ENCODE measurements at places on chromosomes 5 and 9.

- DNase-seq, result no peak
Observed at GRCh38 chr5:156087577-156088110, 239.3 kb upstream of the SGCD start.

DNA sequence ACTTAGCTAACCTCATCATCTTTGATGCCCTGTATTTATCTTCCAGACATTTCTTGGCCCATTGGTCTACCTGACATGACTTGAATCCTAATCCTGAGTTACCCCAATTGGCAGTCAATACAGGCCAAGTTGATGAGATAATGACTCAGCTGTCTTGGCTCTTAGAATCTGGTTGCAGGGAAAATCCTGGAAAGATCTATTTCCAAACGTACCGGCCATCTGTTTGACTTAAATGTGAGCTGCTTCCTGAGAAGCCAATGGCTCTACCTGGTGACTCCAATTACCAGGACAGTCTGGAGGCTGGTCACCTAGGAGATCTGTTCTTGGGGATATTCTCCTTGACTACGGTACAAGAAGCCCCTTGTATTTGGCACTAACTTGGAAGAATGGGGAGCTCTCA is 475.2 kb upstream of the BRINP1 start:
- no peak for DNase-seq

DNA sequence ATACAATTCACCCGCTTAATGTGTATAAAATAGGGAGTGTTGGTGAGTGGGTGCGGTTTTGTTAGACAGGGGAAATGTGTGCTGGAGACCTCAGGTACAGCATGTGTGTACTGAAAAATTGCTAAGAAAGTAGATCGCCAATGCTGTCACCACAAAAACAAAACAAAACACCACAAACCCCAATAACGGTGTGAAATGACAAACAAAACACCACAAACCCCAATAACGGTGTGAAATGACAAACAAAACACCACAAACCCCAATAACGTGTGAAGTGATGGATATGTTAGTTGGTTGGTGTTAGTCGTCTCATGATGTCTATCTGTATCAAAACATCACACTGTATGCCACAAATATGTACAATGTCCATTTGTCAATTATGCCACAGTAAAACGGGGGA is 14.2 kb upstream of the GFPT2 start:
- DNase-seq, result no peak

- DNase-seq, result no peak
Observed at GRCh38 chr5:16577677-16578076, 39.1 kb downstream of the RETREG1 start.

GRCh38 chr5:154732212-154732611 is 23.0 kb upstream of the LARP1 start:
- DNase-seq, result no peak

All from naive thymus-derived CD4-positive, alpha-beta T cell (primary cell).